ENCODE measurements at places on chromosomes 16 and 17.

DNA sequence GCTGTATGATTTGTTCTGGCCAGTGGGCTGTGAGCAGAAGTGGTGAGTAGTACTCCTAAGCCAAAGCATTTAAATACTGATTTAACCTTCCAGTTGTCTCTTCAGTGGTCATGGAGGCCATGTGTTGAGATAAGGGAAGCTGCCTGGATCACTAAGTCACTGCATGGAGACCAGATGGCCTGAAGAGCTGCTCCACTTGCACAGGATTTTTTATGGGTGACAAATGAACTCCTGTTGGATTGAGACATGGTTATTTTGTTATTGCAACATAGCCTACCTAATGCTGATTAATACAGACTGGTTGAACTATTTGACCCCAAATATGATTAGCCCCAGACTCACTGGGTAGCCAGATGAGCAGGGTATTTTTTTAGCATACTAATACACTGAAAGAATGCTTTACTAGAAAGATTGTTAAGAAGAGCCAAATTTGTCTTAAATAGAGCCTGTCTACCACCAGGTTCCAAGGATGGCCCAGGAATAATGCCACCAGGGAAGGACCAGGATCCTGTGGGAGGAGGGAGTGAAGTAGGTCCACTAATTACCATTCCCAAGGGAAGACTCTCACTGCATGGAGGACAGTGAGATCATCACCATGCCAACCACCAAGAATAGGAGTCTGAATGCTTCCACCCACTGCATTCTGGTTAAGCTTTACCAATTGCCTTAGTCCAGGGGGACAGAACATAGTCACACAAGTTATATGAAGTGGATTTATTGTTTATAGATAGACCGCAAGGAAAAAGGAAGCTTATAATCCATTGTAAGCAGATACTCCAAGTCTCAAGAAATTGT lies 187.4 kb upstream of the IRX6 start:
- DNase-seq = no peak

DNA sequence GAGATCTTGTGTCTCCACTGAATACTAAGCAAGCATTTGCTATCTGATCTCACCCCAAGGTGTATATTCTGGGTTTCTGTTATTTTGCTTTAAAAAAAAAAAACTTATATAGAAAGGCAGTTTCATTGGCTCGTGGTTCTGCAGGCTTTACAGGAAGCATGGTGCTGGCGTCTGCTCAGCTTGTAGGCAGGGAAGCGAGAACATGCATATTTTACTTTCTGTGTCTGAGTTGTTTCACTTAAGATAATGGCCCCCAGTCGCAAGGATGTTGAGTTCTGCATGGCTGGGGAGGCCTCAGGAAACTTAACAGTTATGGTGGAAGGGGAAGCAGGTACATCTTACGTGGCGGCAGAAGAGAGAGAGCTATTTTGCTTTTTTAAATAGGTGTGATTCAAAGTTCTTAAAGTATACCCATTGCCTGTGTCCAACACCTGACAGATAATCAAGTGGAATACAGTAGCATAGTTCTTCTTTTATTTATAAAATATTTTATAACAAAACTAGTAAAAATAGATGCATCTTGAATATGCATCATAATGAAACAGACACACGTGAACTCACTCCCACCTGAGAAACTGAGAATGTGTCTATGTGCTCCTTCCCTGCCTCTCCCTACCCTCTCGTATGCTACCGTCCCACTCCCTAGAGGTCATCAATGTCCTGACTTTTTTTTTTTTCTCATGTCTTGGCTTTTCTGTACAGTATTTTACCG lies 15.4 kb upstream of the ARHGAP17 start:
- DNase-seq = no peak

DNA sequence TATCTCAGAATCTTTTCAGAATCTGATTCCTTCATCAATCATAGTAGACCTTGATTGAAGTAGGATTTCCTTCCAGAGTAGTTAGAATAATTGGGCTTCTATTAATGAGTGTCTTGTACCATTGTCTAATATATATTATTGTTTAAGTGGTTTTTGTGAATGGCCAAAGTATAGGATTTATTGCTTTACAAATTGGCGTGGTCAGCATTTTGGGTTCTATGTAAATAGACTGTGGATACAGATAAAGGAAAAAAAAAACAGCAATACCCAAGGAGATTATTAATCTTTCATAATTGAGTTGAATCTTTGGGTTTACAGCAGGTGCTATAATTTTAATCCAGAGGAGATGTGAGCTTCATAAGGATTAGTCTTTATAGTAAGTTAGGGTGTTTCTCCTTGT lies 64.3 kb downstream of the AP2B1 start:
- no peak for DNase-seq

GRCh38 chr16:19757762-19758595 lies 39.9 kb downstream of the IQCK start:
- no peak for DNase-seq

DNA sequence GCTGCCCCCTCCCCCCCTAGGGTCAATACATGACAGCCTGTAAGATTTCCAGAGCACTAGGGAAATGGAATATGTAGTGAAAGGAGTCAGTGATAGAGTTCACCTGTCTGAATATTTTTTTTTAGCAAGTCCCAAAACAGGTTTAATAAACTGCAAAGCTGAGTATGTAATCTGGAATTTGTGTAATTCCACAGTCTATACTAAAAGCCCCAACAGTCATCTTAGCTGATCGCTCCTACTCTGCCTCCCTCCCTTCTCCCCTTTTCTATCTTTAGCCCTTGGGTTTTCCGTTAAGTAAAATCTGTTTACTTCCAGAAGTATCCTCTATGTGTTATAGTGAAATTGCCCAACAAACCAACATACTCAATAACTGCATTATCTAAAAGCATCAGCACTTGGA lies 3.5 kb downstream of the CDH13 start:
- DNase-seq = no peak

- no peak for DNase-seq
Observed at GRCh38 chr16:77480681-77481315, 46.0 kb upstream of the ADAMTS18 start.

- no peak for DNase-seq
Observed at GRCh38 chr16:19177111-19177739, 9.2 kb downstream of the SYT17 start.

DNA sequence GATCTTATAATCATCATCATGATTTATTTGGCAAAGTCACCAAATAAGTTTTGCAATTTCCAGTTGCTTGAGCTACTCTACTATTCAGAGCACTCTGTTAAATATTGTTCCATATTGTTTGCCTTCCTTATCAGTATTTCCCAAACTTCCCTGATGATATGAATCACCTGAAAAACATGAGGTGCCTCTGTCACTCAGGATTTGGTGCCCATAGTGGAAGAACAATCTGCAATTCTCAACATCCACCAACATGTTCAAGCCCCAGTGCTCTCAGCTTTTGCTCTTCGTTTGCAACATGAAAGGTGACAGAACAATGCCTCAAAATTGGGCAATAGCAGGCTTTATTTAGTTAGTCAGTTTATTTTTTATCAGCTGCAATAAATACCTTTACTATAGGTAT lies 28.6 kb upstream of the WSB1 start:
- DNase-seq = no peak

- no peak for DNase-seq
Observed at GRCh38 chr17:32693194-32693897, 183.6 kb downstream of the MYO1D start.

DNA sequence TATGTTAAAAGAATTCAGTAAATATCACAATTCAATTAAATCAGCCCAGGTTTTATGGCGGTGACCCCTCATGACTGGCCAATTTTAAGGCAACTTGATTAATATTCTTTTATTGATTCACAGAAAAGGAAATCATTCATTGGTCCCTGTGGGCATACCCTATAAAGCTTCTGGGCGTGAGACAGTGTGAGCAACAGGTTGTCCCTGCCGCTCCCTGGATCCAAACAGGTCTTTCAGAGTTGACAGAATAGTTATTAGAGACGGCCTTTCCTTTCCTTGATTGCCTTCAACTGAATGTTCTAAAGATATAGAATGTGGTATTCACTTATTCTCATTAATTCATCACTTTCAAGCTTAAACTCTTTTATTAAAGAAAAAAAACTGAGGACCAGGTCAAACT lies 433.9 kb downstream of the KCNJ2 start:
- DNase-seq = no peak

GRCh38 chr17:9859781-9860180 lies 34.1 kb downstream of the GLP2R start:
- no peak for DNase-seq

- DNase-seq = no peak
Observed at GRCh38 chr16:57940382-57940966, 30.5 kb downstream of the CNGB1 start.

DNA sequence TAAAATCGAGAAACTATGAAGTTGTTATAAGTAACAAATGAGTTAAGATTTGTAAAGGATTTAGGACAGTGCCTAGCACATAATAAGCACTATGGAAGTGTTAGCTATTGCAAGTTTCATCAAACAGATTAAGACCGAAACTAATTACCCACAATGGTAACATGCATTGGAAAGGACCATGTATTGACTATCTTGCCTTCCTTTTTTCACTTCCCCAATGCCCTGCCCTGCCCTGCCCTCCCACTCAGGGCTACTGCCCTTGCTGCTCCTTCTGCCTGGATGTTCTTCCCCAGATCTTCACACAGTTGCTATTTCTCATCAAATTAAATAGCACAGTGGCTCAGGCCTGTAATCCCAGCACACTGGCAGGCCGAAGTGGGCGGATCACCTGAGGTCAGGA lies 202.1 kb upstream of the PSMD7 start:
- DNase-seq = no peak

DNA sequence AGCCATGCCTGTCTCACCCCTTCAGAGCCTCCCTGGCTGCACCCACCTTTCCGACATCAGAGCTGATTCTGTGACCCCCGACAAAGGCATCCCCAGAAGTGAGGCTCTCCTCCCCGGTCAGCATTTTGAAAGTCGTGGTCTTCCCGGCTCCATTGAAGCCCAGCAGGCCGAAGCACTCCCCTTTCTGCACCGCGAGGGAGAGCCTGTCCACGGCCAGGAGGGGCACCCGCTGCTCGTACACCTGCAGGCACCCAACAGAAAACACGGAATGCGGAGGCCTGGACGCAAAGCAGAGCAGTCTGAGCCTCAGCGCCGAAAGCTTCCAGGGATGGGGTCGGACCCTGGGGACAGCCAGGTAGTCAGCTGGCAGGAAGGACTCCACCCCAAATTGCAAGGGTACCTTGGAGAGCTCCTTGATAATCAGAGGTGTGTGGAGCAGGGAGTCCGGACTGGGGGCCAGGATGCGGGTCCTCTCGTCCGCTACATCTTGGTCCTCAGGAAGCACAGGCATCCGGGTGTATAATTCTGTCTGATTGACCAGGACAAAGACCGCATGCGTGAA lies 13.1 kb upstream of the RNPS1 start:
- DNase-seq = no peak

GRCh38 chr16:23835390-23836077 lies at the start of gene PRKCB:
PRKCB (plus strand) TSS chr16:23835983.
- peak; percentile 95 for DNase-seq

GRCh38 chr17:3763777-3764170 lies 37.2 kb downstream of the ITGAE start:
- DNase-seq = no peak

- DNase-seq = no peak
Observed at GRCh38 chr17:81644976-81645952, 8.3 kb downstream of the TSPAN10 start.

- DNase-seq = no peak
Observed at GRCh38 chr17:81040791-81041337, 5.9 kb downstream of the BAIAP2 start.

GRCh38 chr17:8131844-8132441 lies 8.0 kb upstream of the HES7 start:
- no peak for DNase-seq

DNA sequence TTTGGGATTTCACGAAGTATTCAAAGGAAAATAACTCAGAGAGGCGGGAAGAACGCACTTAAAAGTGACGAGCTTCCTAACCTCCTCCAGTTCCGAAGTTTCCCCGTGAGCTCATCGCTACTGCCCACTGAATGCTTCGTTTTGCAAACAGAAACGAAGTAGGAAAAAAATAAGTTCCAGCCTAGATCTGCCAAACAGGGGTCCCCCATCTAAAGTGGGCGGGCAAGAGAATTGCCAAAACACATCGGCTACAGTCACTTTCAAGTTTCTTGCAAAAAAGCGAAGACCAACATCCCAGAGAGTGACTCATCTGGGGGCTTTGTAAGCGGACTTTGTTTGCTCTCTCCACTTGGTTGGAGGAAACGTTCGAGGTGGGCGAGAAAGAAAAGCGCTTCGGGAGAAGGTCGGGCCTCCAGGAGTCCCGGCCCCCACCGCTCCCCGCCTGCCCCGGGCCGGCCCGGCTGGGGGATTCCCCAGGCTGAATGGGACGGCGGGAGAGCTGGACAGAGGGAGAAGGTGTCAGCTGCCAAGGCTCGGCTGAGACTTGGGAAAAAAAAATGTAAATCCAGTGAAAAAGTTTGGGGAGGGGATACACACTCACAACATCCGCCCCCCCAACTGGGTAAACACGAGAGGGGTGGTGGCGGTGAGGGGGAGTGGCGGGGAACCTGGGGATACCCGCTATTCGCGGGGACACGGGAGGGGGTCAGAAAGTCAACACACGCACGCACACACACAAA lies 1.0 kb downstream of the VEZF1 start:
- DNase-seq = peak; percentile 80

DNA sequence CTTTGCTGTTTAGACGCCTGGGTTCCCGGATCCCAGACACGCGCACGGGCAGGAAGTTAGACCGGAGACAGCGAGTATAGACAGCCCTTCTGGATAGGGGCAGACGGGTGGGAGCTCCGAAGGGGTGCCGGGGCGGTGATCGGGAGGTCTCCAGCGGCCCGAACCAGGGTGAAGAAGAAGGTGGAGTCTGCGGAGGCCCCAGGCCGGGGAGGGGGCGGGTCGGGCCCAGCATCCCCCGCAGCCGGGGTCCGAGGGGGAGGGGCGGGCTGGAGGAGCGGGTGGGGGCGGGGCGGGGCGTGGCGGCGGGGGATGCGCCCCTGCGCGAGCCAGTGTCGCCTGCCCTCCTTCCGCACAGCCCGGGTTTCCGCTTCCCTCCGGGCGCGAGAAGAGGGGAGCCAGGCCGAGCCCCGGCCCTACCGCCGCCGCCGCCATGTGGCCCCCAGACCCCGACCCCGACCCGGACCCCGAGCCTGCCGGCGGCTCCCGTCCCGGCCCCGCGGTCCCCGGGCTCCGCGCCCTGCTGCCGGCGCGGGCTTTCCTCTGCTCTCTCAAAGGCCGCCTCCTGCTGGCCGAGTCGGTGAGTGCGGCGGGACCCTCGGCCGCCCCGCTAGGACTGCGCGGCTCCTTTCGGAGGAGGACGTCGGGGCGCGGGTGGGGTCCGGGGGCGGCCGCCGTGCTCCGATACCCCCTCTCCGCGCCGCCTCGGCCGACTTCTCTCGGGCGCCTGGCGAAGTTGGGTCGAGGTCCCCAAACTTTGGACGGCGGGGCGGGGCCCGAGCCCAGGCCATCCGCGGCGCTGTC lies at the start of gene CMTM3:
Gene CMTM3, plus strand, starts transcription at position 329 of the 801 bp plus-strand sequence. Its CDS starts 102 bp downstream, at position 431.
- peak; percentile 91 for DNase-seq
